ENCODE measurements at places on chromosomes 7 and 10. TPM values are rescaled to one million over a fixed set of nuclear protein-coding genes. Genes with fewer than 3 reads are reported as not detected.

DNA sequence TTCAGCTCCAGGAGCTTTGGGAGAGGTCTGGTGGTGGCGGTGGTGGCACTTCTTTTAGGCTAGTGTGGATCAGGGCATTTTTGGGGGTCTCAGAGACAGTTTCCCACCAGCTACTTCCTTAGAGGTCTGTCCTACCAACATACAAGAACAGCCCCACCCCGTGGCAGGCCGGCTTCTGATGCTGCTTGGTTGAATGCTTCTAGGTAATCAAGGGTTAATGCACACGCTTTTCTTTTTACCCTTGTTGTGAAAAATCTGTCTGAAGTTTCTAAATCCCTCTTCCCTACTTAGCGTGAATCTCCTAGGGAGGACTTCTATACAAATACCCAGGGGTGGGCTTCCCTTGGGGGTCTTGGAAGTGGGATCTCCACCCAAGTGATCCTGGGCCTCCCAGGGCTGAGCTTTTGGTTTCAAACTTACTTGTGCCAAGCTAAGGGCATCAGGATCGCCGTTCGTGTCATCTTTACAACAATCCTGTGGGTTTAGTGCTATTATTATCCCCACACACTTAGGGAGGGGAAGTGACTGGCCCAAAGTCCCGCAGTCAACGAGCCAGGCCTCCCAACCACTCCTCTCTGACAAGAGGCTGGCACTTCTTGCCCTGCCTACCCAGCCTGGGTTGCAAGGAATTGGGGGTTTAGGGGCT, 1.7 kb downstream of the SH2B2 start:
- no peak for DNase-seq

- no peak for DNase-seq
These were observed 18.5 kb downstream of the LIPA start for GRCh38 chr10:89233033-89233432.

GRCh38 chr10:69407621-69408301, 9.0 kb downstream of the TACR2 start:
- DNase-seq = no peak

DNA sequence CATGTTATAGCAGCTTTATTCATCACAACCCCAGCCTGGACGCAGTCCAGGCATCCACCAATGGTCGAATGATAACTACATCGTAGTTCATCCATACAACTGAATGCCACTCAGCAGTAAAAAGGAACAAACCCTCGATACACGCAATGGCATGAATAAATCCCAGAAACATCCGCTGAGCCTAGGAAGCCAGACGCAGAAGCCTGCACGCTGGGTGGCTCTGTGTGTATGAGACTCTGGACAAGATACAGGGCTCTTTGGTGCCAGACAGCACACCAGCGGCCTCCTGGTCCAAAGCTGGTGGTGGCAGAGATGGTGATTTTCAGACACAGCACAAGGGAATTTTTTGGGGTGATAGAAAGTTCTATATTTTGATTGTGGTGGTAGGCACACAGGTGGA, 10.0 kb upstream of the CRYGN start:
- DNase-seq = no peak

DNA sequence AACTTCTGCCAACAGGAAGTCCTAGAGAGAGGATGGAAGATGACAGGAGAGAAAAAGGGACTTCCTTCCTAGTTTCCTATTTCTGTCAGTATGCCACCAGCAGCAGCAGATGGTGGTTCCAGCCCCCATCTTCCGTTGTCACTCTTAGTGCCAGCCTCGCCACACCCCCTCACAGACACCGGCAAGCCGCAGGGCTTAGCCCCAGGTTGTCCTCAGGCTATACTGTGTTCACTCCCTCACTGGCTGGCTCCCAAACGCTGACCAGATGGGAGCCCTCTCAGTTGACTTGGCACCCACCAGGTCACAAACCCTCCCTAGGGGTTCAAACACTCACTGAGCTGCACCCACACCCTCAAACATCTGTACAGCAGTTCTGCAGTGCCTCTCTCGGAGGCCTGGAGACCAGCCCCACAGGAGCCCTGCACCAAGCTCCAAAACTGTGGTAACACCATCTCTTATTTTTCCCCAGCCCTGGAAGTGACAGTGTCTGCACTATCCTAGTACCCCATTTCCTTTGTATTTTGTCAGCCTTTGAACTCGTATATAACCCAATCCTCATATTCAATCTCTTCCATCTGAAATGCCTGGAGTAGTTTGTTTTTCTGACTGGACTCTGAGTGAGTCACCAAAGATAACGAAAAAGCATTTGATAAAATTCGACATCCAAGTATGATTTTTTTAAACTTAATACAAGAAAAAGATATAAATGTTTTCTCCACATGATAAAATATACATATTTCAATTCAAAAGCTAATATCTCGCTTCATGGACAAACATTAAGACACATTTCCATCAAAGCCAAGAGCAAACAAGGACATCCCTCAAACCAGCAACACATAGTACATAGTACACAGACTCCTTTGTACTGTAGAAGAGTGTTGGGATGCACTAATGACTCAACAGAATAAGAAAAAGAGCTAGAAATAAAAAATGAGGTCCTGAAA, 34.5 kb downstream of the SMURF1 start:
- DNase-seq = peak; percentile 17

DNA sequence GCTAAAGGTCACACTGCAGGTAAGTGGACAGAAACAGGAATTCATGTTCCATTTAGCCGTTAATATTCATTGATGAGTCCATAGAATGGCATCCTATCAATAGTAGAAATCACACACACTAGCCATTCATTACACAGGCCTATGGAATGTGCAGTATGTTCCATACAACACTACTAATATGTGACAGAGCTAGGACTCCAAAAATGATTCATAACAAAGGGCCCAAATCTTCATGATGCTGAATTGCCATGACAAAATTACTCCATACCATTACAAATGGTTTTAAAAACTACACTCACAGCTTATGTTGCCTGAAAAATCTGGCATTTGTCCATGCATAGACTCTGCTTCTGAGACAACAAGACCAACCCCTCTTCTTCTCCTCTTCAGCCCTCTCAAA, 549.1 kb downstream of the XPNPEP1 start:
- DNase-seq = no peak

DNA sequence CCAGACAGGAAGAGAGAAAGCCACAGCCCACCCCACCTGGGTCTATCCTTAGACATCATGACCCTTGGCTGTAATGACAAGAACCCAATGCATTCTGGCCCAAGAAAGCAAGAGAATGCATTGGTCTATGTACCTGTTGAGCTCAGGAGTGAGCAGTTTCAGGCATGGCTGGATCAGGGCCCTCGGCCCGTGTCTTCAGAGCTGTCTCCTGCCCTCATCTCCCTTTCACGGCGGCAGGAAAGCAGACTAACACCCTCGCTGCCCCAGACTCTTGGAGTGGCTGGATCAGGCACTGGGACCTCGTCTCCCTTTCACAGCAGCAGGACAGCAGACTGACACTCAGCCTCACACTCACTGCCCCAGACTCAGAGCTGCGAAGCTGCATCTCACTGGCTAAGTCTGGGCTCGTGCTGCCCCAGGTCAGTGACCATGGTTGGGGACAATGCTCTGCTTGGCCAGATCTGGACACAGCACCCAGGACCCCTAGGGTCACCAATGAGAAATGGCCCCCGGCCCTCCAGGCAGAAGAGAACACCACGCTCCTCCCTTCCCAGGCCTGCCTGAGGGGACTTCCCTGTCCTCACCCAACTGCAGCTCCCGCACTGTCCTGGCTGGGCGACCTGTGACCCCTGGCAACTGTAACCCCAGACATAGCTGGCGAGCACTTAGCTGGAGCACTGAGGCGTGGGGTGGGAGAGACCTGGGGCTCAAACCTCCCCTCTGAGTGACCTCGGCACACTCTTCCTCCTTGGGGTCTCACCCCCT, 12.9 kb upstream of the PDGFA start:
- DNase-seq = no peak

DNA sequence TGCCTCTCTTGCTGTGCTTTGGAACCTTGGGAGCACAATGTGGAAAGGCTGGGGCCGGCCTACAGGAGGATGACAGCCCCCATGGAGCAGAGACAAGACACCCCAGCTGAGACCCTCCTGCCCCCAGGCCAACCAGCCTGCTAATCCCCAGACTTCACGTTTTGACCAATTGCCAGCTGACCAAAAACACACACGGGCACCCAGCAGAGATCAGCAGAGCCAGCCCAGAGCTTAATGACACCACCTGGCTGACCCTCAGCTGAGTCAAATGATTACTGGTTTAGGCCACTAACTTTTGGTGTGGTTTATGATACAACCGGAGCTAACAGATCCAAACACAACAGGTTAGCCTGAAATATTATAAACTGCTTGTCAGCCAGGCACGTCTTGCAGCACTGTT, 111.2 kb upstream of the KIF5B start:
- DNase-seq = no peak

GRCh38 chr7:105139381-105139780, 125.4 kb downstream of the KMT2E start:
- no peak for DNase-seq

DNA sequence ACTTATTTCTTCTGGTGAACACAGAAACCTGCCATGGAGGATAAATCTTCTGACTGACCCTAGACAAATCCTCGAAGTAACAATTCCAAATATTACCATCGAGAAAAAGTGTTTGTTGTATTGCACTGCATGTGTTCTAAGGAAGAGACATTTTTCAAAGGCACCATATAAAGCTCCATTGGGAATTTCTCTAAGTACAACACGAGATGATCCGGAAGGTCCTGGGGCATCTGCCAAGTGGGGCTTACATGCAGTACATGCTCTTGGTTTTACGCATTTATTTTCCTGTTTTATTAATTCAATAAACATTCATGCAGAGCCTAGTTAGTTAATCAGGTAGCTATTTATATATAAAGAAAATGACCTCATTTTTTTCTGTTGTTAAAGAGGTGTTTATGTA, 692.0 kb upstream of the IGFBP3 start:
- peak; percentile 56 for DNase-seq

- no peak for DNase-seq
These were observed 49.7 kb upstream of the JAZF1 start for GRCh38 chr7:28230261-28230660.

DNA sequence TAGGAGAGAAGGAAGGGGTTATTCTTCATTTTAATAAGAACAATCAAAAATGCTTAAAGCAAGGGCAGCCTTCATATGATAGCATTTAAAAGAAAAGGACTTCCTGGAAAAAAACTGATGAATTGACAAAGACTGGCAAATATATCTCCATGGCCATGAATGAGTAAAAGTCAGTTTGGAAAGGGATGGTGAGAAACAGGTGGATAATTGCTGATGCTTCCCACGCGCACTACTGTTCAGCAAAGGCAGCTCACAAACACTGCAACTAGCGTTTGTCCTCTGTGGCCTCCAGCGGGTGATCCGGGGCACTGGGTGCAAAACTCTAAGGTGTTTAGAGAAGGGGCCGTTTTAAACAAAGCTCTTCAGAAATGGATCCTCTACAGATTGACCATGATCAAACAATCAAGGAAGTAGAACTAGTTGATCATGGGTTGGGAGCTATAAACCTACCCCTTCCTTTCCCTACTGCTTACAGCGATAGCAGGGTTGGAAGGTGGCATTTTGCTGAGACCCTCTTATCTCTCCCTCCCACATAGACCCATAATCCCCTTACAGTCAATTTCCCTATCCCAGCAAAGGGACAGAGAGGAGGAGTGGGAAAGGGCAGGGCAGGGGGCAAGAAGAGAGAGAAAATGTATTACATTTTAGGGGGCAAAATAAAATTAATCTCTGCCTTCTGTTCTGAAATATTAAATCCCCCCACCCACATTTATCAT, 53.8 kb downstream of the SMURF1 start:
- DNase-seq = no peak

DNA sequence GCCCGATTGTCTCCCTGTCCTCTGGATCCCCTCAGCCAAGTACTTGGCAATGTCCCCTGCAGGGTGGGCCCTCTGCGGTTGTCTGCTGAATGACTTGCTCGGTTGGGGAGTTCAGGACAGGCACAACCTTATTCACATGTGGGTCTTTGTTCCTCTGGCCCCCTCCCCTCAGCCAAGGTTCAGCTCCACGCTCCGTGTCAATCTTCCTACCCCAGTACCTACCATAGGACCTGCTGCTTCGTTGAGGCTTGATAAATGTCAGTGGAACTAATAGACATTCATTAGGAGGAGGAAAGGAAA, 7.1 kb downstream of the CPA5 start:
- no peak for DNase-seq

DNA sequence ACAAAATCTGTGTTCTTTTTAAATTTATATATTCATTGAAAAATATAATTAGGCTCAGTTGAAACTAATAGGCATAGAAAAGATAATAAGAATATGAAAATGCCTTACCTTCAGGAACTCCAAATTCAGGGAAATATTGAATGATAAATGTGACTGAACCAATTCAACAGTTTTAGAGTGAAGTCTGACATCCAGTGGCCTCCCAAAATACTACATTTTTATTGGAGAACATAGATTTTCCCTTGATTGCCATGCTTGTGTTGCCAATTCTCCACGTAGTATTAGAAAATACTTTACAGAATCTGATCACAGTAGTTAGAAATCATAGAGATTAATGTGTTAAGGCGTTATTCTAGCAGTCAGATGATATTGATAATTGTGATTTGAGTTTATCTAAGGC, 1246.7 kb downstream of the GATA3 start:
- peak; percentile 5 for DNase-seq

- DNase-seq = no peak
These were observed 159.8 kb upstream of the STEAP1 start for GRCh38 chr7:89994483-89994882.

DNA sequence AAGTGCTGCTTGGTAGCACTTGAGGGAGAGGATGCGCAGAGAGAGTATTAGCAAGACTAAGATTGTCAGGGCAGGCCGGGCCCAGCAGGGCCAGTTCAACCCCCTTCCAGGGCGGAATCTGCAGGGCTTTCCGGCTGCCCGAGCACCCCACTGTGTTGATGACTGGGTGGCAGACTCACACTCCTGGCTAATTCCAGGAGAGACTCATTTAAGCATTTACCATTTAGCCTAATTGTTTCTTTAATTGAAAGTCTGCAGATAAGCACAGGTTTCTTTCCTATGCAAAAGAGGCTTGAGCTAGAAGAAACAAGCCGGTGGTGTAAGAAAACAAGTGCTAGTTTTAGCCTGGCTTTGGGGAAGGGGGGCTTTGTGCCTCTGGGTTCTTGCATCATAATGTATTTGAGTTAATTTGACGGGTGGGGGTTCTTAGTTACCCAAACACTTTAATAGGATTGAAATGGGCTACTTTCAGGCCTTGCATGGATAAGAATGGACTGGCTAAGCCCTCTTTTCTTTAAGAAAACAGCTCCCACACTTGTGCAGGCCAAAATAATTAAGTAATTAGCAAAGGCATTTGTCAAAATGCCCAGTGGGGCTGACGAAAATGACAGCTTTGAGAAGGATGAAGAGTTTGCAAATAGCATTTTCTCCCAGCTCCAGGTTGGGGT, 201.3 kb downstream of the MYOF start:
- DNase-seq = no peak

- DNase-seq = no peak
These were observed 13.6 kb downstream of the CLIP2 start for GRCh38 chr7:74302745-74303221.

- peak; percentile 44 for DNase-seq
These were observed 259.5 kb upstream of the VWC2 start for GRCh38 chr7:49513911-49514310.

CCAR1 gene
- 65.0 TPM for total RNA-seq

NPTX2 gene
- total RNA-seq = 2.3 TPM

IL15RA gene
- total RNA-seq = 13.2 TPM

SORCS1 gene
- 0.06 TPM for total RNA-seq

DNAJC2 gene
- 21.6 TPM for total RNA-seq

HNRNPF gene
- total RNA-seq = 221 TPM

All from lung (tissue), 17 donors.